Effector memory CD4-positive, alpha-beta T cell (primary cell): ENCODE measurements at places on chromosomes 6 and 20.
A peak's percentile ranks its signal among the peaks of the same experiment; 100 is the strongest.

DNA sequence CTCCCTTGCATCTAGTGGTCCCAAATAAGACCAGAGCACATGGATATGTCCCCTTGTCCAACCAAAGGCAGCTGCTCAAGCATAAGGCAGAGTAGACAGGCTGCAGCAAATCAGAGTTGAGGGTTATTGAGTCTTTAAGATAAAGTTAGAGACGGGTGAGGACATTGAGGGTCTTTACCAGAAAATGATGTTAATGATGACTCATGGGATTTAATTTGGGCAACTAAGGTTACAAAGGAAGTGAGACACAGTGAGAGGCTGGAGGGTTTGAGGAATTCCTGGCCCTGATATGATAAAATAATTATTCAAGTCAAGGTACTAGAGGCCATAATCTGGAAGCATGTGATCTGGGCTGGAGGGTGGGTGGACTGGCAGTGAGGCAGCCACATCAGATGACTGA lies 133.6 kb downstream of the ALDH8A1 start:
- no peak overlapping the region for H3K4me3 ChIP-seq
- no peaks in the 10 kb centered on the region for H3K27me3 ChIP-seq
- H3K4me1 ChIP-seq: no peaks in the 10 kb centered on the region
- H3K27ac ChIP-seq: no peak overlapping the region

GRCh38 chr6:82458147-82458546 lies 94.5 kb downstream of the TPBG start:
- DNase-seq: no peak
- H3K27me3 ChIP-seq: no peaks in the 10 kb centered on the region
- H3K36me3 ChIP-seq: no peaks in the 10 kb centered on the region
- H3K27ac ChIP-seq: no peak overlapping the region
- H3K4me3 ChIP-seq: no peak overlapping the region
- H3K4me1 ChIP-seq: no peaks in the 10 kb centered on the region

DNA sequence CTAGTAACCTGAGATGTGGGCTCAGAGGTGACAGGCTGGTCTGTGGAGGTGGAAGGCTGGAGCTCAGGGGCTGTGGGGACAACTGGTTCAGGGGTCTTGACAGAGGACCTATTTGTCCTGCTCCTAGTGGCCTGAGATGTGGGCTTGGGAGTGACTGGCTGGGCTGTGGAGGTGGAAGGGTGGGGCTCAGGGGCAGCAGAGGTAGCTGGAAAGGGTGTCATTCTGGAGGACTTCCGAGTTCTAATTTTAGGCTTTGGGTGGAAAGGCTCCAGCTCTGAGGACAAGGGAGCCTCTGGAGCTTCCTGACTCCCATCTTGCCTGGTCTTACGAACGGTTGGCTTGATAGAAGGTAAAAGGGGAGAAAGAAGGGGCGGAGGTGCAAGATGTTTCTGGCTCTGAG lies 11.5 kb downstream of the MDC1 start:
- no peaks in the 10 kb centered on the region for H3K4me1 ChIP-seq
- H3K36me3 ChIP-seq: peaks cover 41% of the 10 kb centered on the region

GRCh38 chr6:152975204-152975915 lies 7.5 kb downstream of the FBXO5 start:
- H3K27ac ChIP-seq: no peak overlapping the region
- no peak for DNase-seq
- no peaks in the 10 kb centered on the region for H3K27me3 ChIP-seq

DNA sequence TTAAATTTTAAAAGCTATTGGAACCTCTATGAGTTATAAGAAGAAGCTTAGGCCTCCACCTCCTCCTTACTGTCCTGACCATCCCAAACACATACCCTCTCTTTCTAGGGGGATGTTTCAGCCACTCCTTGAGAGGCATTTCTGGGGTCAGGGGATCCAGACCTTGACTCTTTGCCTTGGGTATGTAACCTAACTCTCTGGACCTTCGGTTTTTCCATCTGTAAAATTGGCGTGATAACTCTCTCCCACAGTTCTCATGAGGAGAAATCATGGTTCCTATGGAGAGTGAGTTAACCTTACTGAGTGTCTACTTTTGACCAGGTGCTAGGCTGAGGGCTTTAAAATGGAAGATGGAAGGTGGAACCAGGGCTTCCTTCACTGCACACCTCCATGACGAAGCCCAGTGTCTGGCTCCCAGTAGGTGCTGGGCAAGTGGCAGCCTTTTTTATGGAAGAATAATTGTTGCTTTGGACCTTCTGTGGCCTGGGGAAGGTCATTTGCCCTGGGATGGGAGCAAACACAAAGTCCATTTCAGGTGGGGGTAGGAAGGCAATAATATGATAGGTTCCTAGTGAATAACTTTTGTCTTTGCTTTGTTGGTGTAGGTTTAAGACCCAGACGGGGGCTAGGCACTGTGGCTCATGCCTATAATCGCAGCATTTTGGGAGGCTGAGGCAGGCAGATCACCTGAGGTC lies 18.4 kb downstream of the FOXP4 start:
- H3K4me3 ChIP-seq: no peak overlapping the region
- peaks cover 21% of the 10 kb centered on the region for H3K4me1 ChIP-seq
- no peaks in the 10 kb centered on the region for H3K27me3 ChIP-seq
- no peak for DNase-seq

DNA sequence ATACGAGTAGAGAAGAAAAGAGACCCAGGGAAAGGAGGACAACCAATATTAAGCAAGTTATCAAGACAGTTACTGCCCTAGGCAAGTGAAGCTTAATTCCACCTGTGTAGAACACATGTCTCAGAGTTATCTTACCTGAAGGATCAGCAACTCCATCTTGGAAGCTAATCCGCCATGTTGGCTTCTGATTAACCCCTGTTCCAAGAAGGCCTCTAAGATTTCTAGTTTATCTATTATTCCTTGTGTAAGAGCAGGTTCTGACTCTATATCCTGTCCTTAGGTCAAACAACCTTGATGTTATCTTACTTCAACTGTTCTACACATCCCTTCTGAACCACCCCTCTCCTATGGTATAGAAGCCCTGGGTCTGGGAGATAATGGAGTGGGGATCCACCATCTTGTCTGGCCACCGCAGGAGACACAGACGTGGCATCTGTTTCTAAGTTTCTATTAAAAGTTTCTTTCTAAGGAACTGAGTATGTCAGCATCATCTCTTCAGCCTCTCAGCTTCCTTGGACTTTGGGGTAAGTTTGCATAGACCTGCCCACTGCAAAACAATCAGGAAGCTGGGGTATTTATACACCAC lies 27.7 kb upstream of the PTPN1 start:
- no peak overlapping the region for H3K4me3 ChIP-seq
- no peaks in the 10 kb centered on the region for H3K36me3 ChIP-seq
- H3K4me1 ChIP-seq: peaks cover 5% of the 10 kb centered on the region
- no peak for DNase-seq

- H3K4me3 ChIP-seq: no peak overlapping the region
- no peak for DNase-seq
- H3K36me3 ChIP-seq: no peaks in the 10 kb centered on the region
- H3K27ac ChIP-seq: no peak overlapping the region
- no peaks in the 10 kb centered on the region for H3K4me1 ChIP-seq
- H3K27me3 ChIP-seq: no peaks in the 10 kb centered on the region
These were observed 355.8 kb upstream of the SASH1 start for GRCh38 chr6:147986846-147987245.

DNA sequence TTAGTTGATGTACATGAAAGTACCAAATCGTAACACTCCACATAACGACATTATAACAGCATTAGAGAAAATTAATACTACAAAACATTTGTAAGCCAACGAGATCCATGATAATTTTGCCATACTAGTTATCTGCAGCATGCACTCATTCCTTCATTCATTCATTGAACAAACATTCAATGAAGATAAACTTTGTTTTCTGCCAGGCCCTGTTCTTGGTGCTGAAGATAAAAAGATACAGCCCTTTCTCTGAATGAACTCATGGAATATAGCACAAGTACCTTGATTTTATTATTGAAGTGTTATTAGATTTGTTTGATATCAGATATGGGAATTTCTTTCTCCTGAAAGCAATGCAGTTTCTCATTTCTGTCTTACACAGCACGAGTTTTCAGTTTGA lies 524.0 kb downstream of the TFAP2A start:
- no peaks in the 10 kb centered on the region for H3K4me1 ChIP-seq
- H3K27me3 ChIP-seq: no peaks in the 10 kb centered on the region
- no peak overlapping the region for H3K27ac ChIP-seq
- H3K4me3 ChIP-seq: no peak overlapping the region

- H3K27ac ChIP-seq: no peak overlapping the region
- no peaks in the 10 kb centered on the region for H3K27me3 ChIP-seq
- H3K4me1 ChIP-seq: no peaks in the 10 kb centered on the region
- no peak for DNase-seq
- H3K36me3 ChIP-seq: no peaks in the 10 kb centered on the region
These were observed 13.7 kb downstream of the TTLL2 start for GRCh38 chr6:167338541-167339117.

GRCh38 chr6:38459291-38459690 lies 180.4 kb downstream of the BTBD9 start:
- DNase-seq: no peak
- no peak overlapping the region for H3K27ac ChIP-seq
- no peak overlapping the region for H3K4me3 ChIP-seq
- H3K4me1 ChIP-seq: no peaks in the 10 kb centered on the region

GRCh38 chr6:9583753-9584352 lies 831.0 kb downstream of the TFAP2A start:
- H3K27ac ChIP-seq: no peak overlapping the region
- H3K4me1 ChIP-seq: no peaks in the 10 kb centered on the region
- no peak overlapping the region for H3K4me3 ChIP-seq

- no peaks in the 10 kb centered on the region for H3K36me3 ChIP-seq
- H3K27ac ChIP-seq: no peak overlapping the region
- no peaks in the 10 kb centered on the region for H3K4me1 ChIP-seq
- no peak overlapping the region for H3K4me3 ChIP-seq
- H3K27me3 ChIP-seq: no peaks in the 10 kb centered on the region
These were observed 41.7 kb upstream of the TULP4 start for GRCh38 chr6:158270389-158271127.

DNA sequence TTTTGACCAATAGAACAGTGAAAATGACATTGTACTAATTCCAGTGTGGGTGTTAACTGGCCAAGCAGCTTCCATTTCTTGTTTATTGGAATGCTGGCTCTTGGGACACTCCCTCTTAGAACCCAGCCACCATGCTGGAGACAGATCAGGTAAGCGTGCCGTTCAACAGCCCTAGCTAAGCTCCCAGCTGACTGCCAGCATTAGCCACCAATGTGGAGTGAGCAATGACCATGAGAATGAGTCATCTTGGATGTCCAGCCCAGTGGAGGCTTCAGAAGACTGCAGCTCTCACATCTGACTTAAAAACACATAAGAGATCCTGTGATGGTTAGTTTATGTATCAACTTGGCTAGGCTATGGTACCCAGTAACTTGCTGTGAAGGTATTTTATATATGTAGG lies 3.0 kb upstream of the LINC00237 start:
- no peaks in the 10 kb centered on the region for H3K36me3 ChIP-seq
- peaks cover 4% of the 10 kb centered on the region for H3K4me1 ChIP-seq

DNA sequence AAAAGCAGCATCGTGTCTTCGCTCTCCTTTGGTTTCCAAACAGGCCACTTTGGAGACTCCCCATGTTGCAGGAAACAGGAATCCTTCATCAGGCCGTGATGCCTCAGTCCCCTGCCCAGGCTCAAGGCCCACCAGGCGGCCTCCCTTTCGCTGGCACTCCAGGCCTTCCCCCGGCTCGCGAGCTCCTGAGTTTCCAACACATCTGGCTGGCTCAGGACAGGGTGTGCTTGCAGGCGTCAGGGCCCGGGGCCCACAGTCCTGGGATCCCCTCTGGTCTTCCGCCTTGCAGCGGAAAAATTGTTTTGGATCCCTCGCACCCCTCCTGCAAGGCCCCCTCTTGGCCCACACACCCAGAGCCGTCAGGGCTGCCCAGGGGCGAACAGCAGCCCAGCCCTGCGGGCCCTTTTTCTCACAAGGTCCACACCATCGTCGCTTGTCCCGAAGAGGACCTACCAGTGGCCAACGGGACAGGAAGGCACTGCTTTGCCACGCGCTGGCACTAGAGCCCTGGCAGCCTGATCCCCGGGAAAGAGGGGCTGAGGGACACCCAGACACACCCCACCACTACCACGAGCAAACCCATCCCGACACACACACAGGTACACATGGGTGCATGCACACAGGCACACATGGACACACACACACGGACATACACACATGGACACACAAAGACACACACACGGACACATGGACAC lies 1930.9 kb upstream of the DEFB115 start:
- H3K4me3 ChIP-seq: no peak overlapping the region
- no peaks in the 10 kb centered on the region for H3K27me3 ChIP-seq
- H3K27ac ChIP-seq: no peak overlapping the region

DNA sequence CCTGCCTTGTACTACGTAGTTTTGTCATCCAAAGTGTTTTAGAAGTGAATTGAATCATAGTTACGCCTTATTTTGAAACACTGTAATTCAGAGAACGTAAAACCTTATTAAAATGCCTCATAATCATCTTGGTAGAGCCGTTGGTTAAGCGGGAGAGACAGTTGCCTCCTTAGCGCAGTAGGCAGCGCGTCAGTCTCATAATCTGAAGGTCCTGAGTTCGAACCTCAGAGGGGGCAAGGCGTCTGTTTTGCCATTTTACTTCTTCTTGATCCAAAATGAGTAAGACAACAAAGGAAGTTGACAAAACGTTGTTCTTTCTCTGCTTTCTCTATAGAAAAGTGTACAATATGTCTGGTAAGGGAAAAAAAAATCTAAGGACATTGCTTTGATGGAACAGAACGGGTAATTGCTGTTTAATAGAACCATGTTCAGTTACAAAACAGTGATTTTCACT lies 20.7 kb upstream of the TRIM27 start:
- H3K36me3 ChIP-seq: no peaks in the 10 kb centered on the region
- peak overlapping the region; percentile 48 for H3K4me3 ChIP-seq
- DNase-seq: peak; percentile 21
- peak overlapping the region; percentile 47 for H3K27ac ChIP-seq

GRCh38 chr6:8335896-8336295 lies 99.4 kb downstream of the SLC35B3 start:
- no peaks in the 10 kb centered on the region for H3K4me1 ChIP-seq
- no peak for DNase-seq
- H3K36me3 ChIP-seq: no peaks in the 10 kb centered on the region

GRCh38 chr6:6314596-6314995 lies 5.9 kb downstream of the F13A1 start:
- no peaks in the 10 kb centered on the region for H3K36me3 ChIP-seq
- H3K27me3 ChIP-seq: no peaks in the 10 kb centered on the region
- H3K4me1 ChIP-seq: no peaks in the 10 kb centered on the region
- no peak overlapping the region for H3K27ac ChIP-seq

DNA sequence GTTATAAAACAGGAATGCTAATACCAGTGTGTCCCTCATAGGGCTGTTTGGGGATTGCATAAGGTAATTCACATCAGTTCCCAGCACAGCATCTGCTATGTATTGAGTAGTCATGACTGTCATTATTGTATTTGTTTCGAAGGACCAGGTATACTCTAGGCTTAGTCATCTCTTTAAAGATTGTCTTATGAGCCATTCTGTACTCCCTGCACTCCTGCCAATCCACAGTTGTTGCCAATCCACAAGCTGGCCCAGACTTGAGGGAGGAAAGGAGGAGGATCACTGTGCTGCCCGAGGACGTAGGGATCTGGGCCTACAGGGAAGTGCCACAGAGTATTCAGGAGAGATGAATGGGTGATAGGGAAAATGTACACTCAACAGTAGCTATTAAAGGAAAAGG lies 113.0 kb upstream of the TIAM2 start:
- no peak overlapping the region for H3K4me3 ChIP-seq
- no peak overlapping the region for H3K27ac ChIP-seq
- H3K36me3 ChIP-seq: no peaks in the 10 kb centered on the region
- H3K4me1 ChIP-seq: no peaks in the 10 kb centered on the region
- no peaks in the 10 kb centered on the region for H3K27me3 ChIP-seq
